ENCODE measurements at places on chromosomes 2 and 18.

DNA sequence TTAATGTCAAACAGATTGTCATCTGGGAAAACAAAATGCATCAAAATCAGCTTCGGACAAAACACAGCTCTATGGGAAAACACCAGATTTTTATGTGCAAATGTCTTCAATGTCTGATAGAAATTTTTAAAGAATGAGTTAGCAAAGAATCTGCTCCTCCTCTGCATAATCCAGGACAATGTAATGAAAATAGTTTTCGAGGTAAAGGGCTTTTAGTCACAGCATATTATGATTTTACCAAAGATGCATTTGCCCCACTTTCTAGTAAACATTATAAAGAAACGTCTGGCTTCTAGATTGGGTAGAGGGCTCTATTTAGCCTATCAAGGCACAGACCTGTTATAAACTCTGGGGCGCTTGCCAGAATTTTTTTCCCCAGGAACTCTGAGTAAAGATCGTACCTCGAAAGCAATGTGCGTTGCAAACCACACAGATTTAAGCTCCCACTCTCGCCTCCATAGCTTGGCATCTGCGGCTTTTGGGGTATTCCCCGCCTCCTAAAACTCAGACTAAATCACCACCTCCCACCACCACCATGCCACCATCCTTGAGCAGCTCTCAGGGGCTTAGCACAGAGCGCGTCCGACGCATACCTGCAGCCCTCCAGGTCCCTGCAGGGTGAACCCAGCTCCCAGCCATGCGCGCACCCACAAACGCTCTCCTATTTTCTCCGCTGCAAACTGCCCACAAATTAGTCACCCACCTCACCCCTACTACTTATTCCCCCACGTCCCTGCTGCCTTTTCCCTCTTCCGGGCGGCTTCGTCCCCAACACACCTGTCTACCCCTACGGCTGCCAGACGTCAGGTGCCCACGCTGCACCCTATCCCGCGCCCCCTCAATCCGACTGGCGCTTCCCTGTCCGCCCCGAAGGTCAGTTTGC lies 829 bp downstream of the ACVR1C start:
- no peak for DNase-seq

DNA sequence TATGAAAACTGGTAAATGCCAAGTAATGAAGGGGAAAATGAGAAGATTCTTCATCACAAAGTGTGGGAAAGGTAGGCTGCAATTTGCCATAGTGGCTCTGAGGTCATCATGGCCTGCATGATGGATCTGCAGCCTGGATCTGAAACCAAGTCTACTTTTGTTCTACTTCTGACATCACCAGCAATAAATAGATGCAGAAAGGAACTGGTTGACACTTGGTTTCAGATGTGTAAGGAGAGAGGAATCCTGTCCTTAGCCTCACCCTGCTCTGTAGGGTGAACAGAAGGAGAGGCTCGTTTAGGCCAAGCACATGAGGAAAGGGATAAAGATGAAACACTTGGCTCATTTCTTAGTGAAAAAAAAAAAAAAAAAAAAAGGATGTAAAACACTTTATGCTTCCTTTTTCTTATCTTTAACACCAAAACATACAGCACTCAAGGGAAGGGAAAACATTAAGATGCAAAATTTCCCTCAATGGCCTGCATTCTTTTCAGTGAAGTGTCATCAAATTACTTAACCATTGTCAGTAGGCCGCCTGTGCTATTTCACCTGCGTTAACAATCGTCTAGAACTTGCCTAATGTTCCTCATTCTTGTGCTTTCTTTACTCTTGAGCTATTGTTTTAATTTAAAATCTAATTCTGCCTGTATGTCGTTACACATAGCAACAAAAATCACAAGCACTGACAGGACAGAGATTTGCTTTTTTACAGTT lies 3.9 kb downstream of the NEB start:
- peak; percentile 10 for DNase-seq

- DNase-seq = no peak
Observed at GRCh38 chr2:190596993-190597392, 51.9 kb upstream of the NAB1 start.

GRCh38 chr2:209511637-209512036 lies 87.8 kb downstream of the MAP2 start:
- no peak for DNase-seq

GRCh38 chr2:101466426-101466825 lies 8.5 kb downstream of the RFX8 start:
- DNase-seq = no peak

DNA sequence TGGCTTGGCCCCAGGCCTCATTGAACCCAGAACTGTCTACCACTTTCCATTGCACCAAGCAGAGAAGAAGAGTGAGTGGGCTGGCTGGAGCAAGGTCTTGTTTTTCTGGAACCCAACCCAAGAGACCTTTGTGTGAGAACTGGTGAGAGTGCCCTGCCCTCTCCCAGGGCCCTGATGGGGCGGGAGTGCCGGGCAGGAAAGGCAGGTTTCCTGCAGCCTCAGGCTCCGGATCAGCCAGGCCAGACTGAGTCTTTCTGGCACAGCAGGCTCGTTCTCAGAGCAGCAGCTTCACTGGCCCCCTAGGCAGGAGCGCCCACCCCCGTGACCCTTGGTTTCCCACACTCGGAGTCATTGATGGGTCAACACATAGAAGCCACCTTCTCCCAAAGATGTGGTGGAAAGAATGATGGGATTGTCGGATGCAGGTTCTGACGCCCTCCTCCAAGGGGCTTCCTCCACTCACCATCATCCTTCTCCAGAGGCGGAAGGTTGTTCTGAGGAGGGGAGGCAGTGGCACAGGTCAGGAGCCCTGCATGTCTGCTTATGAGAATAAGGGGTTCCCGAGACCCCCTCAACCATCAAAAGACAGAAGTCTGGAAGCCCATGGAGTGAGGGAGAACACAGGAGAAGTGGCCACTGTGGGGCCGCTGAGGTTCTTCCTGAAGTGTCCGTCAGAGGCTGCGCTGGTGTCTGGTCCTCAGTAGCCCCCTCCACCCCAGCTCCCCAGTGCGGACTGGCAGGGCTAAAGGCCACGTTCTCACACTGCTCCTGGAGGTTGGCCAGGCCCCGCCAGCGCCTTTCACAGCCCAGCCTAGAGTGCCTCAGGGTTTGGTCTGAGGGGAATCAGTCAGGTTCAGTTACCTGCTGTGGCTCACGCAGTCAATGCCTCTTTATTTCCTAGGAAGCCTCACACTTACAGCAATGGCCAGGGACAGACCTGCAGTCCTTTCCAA lies 62.8 kb upstream of the LAPTM4A start:
- no peak for DNase-seq

GRCh38 chr18:78934003-78934402 lies 45.6 kb upstream of the SALL3 start:
- DNase-seq = no peak

DNA sequence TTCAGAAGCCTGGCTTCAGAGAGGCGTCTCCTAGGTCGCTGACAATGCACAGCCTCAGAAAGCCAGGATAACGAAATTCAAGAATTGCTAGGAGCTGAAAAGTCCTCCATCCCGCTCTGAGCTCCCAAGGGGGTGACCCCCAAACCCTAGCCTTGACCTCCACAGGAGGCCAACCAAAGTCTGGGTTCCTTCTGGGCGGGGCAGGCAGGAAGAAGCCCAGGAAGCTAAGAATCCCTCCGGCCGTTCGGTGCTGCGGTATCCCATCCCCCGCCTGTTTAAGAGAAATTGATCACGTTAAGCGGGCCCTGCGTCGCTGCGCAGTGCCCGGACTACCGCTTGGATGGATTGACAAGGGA lies 2.5 kb upstream of the OSR1 start:
- no peak for DNase-seq

- no peak for DNase-seq
Observed at GRCh38 chr2:196980473-196980872, 54.0 kb upstream of the PGAP1 start.

GRCh38 chr18:25935356-25935755 lies 155.1 kb downstream of the SS18 start:
- no peak for DNase-seq

- DNase-seq = no peak
Observed at GRCh38 chr2:238106698-238107524, 6.8 kb downstream of the ESPNL start.

DNA sequence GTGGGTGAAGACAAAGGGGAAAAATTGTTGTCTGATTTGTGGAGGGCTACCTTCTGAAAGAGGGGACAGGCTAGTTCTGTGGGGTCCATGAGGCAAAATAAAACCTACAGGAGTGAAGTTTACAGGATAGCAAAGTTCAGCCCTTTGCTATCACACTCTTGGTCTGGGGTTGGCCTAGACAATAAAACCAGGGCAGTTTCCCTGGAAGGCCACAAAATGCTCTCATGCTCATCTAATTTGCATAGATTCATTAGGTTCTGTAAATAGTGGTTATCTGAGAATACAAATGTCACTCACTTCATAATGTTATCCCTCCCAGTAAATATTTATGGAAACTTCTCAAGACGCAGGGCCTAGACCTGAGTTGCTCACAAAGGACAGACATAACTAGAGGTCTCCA lies 63.6 kb downstream of the INSIG2 start:
- no peak for DNase-seq

DNA sequence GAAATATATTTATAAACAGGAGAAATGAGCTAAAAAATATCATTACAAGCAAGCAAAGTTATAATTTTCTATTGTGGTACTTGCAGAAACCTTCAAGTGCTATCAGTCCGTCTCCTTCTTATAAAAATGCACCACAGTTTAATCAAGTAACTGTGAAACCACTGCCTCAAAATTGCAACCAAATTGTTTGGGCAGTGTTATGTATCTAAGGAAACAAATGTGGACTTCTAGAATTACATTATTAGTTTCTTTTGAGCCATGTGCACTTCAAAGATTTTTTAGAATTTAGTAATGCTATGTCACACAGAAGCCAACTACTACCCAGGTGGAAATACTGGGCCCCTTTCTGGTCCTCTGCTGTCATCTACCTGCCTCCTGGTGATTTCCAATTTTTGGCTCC lies 495.6 kb downstream of the NYAP2 start:
- peak; percentile 22 for DNase-seq

DNA sequence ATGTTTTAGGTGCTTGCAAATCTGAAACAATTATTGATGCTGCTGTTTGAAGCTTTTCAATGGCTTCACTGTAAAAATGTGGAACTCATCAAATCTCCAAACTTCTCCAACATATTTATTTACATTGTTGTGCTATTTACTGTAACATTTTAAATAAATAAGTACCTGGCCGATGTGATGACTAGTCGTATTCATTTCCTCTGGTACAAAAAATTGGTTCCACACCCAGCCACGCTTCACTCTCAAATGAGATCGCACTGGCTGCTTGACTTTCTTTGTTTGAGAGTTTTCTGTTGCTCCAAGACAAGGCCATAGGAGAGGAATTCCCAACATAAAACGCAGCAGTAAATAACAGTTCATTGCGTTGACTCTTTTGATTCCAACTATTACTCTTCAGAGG lies 32.0 kb downstream of the CDH19 start:
- DNase-seq = no peak

DNA sequence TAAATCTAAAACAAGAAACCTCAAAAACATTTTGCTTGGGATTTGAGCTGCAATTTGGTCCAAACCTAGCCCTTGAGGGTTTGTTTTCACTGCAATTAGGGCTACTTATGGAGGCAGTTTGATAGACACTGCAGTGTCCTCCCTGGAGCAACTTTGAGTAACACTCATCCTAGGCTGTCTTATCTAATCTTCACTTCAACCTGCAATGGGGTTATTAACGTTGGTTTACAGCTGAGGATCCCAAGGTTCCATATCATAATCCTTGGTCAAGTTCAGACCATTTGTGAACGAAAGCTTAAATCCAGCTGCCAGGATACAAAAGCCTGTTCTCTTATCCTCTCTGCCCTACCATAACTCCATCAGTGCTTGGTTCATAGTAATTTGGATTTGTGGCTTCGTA lies 2.5 kb downstream of the ANXA4 start:
- DNase-seq = no peak

DNA sequence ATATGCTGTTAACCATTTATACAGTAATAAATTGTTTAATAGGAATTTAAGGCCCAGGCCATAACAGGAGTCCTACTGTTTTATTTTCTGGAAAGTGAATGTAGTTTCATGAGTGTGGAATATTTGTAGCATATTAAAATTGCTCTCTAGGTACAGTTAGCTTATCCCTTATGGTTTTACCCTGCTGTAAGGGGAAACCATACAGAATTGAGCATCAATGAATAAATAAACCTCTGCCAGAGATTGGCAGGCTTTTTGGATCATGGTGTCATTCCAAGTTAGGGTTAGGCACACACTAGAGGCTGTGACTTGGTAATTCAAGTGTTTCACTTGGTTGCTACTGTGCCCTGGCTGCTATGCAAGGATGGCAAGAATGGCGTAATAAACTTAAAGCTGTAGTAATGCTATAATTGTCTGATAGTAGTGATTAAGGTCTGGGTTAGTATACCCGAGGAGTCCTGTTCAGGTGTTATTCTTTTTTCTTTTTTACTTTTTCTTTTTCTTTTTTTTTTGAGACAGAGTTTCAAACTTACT lies 30.4 kb downstream of the BMPR2 start:
- DNase-seq = no peak

- no peak for DNase-seq
Observed at GRCh38 chr18:9737472-9738121, 29.5 kb downstream of the RAB31 start.

DNA sequence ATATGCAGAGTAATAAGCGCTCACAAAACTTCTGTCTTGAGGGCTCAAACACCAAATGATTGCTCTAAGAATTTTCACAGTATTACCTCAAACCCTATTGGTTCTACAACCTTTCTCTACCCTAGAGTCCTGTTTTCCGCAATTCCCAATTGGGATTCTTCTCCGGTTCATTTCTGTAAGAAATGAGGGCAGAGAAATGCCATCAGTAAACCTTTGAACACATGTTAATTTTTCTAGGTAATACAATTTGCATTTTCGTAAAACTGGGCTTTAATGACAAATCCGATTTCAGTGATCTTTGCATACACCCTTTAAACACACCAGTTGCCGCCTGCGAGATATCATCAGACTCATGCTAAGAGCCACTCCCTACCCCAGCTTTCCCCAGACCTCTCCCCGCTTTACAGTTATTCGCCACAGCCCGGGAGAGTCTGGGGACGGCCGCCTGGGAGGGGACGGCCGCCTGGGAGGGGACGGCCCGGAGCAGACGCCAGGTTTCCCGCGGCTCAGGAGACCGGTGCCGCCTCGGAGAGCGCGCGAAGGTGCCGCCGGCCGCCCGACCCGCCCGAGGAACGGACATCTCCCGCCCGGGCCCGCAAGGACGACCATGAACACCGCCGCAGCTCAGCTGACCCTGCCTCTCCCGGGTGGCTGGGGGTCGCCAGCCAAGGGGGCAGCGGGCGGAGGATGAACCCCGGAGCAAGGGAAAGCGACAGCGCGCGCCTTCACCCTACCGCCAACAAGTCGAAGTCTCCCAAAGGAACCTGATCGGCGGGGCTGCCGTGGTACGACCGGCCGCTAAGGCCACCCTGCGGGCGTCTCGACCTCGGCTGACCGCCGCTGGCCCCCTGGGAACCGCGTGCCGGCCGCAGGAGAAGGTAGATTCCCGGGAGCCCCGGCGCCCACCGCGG lies 463 bp downstream of the SMC6 start:
- peak; percentile 25 for DNase-seq

DNA sequence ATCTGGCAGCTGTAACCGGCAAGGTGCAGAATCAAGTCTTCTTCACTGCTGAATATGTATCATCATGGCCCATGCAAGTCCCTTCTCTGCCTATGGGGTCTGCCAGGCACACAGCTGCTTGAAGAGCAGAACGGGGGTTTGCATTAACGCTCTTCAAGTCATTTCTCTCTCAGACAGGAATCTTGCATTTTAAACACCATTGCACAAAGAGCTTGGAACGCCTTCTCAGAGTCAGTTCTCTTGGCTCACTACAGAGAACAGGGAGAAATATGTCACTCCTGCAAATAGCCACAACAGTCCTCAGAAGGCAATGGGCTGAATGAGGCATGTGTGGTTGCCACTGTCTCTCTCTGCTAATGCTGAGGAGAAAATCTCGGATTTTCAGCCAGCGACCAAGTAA lies 2173.5 kb upstream of the PIK3C3 start:
- DNase-seq = no peak

GRCh38 chr18:59044855-59045254 lies 94.8 kb upstream of the SEC11C start:
- DNase-seq = no peak
